ENCODE measurements at places on chromosomes 2 and 18.

DNA sequence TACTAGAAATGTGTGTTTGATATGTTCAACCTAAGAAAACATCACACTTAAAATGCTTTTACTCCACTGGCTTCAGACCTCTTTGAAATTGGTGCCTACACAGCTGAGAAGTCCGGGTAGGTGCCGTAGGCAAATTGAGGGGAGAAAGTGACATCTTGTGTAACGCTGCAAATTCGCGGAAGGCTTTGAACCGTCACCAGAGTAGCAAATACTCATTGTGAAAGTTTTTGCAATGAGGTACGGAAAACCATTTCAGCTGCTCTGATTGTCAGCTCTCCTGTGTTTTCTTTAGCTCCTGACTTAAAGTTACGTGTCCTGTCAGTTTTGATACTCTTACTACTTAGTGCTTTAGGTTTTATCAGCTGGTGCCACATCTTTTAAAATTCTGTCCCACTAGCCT lies 224.5 kb downstream of the FAM210A start:
- no peak for DNase-seq

- no peak for DNase-seq
Observed at GRCh38 chr2:47177043-47177565, 22.0 kb upstream of the STPG4 start.

- no peak for DNase-seq
Observed at GRCh38 chr2:71938659-71939587, 208.7 kb downstream of the CYP26B1 start.

DNA sequence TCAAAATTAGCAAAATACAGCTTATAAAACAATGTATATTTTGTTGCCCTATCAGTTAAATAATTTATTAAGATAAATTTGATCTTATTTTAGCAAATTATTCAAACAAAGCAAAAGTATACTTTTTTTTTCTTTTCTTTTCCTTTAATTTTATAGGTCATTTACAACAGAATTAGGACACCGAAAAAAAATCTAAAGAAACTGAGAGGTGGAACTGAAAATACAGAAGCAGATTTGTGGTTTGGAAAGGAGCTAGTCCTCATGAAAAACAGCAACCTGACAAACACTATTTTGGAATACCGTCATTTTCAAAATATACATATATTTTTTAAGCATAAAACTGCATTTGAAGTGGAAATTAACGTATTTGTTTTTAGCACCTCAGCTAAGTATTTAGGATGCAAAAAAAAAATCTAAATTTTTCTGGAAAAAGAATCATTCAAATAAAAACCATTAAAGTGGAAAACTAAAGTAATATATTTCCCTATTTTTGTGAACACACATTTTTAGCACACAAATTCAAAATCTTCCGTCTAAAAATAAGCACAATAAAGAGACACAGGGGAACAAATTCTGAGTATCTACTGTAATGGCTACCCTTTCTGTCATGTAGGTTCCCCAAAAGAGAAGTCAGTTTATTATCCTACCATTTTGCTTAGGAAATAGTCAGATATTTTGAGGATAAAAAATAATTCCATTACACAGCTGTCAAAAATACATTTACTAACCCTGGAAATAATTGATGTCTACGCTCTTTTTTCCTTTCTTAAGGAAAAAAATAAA lies 2.7 kb downstream of the CCDC88A start:
- no peak for DNase-seq

DNA sequence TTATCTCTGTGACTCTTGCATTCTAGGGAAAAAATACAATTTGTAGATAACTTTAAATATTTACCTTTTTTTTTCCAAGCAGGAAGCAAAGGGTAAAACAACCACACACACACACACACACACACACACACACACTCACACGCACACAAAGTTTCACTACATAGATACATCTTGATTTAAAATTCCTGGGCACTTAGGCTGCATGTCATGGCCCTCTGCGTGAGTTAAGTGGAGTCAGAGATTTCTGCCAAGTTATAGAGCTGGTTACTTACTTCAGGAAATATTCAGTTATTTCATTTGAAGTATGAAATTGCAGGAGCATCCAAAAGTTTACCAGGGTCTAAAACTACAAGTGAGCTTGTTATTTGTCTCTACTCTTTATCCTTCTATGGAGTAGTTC lies 612.0 kb downstream of the IRS1 start:
- DNase-seq: no peak

GRCh38 chr18:62784338-62784965 lies 69.1 kb downstream of the PHLPP1 start:
- no peak for DNase-seq

GRCh38 chr2:86598966-86599365 lies 24.7 kb downstream of the RNF103 start:
- no peak for DNase-seq

DNA sequence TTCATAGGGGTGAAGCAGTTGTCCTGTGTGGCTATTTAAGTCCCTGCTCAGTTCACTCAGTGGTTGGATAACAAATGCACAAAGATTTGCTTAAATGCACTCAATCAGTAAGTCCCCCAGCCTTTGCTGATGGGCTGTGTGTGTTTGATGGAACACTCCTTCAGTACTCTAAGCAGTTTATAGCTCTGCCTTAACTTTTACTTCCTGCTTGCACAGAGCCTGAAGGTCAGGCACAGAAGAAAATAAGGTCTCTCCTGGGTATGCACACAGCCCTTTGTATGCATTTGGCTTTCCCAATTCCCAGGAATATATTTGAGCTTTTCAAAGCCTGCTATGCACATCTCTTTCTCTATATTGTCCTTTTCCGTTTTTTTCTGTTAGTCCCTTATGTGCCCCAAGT lies 208.7 kb upstream of the STK17B start:
- no peak for DNase-seq

Data from substantia nigra (tissue), 51 donors.